ENCODE measurements at places on chromosomes 7 and 10.

DNA sequence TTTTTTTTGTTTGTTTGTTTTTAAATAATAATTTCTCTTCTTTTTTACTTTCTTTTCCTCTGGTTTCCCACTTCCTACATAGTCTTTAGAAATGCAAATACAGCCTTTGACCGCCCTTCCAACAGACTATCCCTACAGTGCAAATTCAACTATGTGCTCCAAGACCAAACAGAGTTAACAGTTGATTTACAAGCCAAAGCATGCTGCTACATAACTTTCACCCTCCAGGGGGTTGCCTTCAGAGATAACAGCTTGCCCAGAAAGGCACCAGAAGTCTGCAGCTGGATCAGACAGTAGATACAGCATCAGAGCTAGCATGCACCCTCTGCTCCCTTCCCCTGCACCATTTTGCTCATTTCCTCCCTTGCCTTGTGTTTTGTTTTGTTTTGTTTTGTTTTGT, 539.0 kb downstream of the ZWINT start:
- DNase-seq: no peak

DNA sequence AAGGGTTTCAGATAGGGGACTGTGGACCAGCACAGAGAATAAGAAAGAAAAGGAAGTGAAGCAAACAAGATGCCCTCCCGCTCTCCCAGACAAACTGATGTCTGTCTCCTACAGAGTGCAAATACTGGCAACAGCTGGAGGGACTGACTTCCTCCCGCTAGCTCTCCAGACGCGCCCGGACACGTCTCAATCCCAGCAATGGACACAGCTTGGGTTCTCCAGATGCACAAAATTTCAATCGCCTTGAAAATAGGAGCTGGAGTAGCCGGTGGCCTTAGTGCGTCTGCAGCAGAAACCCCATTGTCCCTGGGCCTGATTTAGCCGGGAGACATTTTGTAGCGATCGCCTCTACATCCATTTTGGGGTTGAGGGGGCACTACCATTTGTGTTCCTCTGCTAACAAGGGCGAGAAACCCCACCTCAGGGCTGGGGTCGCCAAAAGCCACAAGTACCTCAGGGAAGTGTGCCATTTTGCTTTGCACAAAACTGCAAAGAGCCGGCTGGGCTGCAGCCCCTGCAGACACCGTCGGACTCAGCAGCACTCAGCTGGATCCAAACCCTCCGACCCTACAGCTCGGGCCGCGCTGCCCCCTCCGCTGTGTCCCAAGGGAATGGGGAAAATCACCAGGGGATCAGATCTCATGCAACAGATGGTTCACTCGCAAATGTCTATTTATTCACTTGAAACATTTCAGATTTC, 5.9 kb downstream of the CPA2 start:
- no peak for DNase-seq

DNA sequence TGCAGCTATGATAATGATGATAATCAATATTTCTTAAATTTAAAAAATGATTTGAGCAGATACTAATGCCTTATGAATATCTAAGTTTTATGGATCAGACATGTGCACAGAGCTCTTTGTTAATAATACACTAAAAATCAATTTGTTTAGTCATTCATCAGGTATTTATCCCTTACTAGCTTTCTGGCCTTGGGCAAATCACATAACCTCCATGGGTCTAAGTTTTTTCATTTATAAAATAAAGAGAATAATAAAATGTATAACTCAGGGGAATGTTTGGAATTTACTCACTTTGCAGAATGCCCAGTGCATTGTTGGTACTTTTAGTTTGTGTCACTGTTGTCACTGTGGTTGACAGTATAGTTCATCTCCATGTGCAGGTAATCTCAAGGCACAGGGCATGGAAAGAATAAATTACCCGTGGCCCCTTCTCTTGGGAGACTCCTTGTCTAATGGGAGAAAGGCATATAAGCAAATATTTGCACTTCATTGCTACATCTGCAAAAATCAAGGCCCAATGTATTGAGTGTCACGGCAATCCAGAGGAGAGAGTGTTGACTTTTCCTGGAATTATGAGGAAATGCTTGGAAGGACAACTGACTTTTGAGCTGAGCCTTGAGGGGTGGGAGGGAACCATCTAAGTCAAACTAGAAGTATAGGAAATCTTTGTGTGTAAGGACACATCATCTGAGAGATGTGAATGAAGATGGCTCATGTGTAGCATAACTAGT, 64.7 kb upstream of the CTTNBP2 start:
- DNase-seq: no peak

GRCh38 chr10:99894613-99895012, 112.2 kb downstream of the ABCC2 start:
- no peak for DNase-seq

DNA sequence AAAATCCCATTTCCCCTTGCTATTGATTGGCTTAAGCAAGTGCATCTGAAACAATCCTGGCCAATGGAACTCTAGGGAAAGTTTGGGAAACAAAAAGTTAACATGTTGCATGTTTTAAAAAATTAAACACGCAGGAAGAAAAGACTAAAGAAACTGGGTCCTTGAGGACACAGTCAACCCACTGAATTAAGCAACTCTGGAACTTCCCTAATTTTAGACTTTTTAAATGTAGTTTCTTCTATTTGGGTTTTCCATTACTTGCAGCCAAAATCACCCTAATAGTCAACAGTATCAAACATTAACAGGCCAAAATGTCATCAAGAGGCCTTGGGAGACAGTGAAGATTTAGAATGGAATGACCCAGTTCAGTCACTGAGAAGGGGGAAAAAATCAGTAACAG, 40.6 kb downstream of the OSBPL3 start:
- DNase-seq: no peak

DNA sequence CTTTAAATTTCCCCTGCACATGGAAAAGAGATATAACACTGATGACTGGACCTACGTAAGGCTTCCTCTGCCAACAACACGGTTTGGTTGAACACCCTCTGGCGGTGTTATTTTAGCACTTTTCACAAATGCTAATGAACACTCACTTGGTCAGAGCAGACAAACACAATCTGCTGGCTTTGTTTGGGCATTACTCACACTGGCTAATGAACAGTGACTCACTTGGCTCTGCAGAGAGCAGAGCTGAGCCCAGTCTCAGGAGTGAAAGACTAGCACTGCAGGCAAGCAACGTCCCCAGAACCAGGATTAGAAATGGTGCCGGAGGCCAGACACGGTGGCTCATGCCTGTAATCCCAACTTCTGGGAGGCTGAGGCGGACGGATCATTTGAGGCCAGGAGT, 430.8 kb downstream of the PLXNA4 start:
- no peak for DNase-seq

DNA sequence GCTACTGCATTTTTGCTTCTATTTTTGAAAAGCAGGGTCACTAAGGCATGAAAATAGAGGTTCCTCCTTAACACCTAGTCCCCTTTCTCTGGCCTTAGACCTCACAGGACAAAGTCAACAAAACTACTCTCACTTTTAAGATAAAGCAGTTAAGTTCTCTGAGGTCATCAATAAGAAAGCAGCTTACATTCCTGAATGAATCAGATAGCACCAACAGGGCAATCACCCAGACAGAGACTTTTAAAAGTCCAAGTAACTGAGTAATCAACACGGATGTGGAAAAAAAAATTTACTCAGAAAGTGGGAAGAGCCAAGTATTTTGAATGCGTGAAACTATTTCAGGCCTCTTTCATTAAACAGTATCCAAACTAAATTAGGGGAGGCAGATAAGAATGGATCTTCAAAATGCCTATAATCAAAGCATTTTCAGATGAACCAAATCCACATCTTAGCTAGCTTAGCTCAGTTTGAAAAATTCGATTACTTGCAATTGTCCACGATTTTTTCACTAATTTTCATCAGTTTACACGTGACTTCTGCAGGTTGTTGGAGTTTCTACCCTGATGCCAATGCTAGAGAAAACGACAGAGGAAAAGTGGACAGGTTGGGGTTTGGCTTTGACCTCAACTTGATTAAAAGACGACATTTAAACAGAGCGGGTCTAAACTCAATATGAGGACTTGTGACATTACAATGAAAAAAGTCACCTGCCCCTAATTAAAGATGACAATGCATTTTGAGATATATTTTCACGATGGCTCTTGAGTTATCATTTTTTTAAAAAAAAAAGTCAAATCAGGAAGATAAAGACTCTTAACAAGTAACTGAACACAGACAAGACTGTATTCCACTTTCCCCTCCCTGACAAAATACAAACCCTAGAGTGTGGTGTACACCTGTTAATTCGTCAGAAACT, 1.6 kb downstream of the BEND7 start:
- DNase-seq: no peak

GRCh38 chr10:19638896-19639233, 177.4 kb upstream of the PLXDC2 start:
- no peak for DNase-seq

DNA sequence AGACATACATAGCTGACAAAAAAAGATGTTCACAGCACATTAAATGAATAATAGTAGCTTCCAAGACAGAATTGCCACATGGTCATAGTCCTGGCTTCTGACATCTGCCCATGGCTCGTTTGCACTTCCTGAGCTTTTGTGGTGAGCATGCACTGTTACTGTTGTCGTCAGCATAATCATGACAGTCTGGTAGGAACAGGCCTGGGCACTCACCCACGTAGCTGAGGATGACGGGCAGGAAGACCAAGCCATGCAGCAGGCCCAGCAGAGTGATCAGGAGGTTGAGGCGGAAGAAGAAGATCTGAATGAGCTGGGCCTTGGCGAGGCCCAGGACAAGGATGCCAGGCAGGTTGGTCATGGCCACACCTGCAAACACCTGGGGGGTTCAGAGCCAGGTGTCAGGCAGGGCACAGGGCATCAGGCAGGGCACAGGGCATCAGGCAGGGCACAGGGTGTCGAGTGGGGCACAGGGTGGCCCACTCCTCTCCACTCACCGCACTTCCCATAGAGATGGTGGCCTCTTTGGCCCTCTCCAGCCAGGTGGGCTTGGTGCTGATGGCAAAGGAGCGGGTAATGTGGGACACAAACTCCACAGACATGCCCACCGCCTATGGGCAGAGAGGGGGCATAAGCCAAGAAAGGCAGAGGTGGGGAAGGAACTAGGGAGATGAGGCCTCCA, 25.3 kb upstream of the NUDCD3 start:
- DNase-seq: no peak

DNA sequence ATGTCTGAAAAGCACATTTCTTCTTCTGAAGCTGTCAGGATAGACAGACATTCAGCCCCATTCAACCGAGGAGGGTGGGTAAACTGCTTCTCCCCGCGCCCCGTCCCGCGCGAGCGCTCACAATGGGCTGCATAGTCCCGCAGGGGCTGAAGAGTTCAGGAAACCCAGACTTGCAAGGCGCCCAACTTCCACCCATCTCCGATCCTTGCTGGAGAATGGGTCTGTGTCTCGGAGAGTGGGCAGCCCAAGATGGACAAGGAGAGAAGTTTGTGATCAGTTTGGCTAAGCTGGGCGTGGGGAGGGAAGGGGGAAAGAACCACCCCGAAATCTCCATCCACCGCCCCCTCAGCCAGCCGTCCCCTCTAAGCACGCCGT, 686 bp downstream of the AASS start:
- no peak for DNase-seq

- DNase-seq: no peak
Measured at GRCh38 chr7:146875981-146876380, 759.4 kb downstream of the CNTNAP2 start.

GRCh38 chr10:132441818-132442524, 45.0 kb downstream of the PWWP2B start:
- no peak for DNase-seq

DNA sequence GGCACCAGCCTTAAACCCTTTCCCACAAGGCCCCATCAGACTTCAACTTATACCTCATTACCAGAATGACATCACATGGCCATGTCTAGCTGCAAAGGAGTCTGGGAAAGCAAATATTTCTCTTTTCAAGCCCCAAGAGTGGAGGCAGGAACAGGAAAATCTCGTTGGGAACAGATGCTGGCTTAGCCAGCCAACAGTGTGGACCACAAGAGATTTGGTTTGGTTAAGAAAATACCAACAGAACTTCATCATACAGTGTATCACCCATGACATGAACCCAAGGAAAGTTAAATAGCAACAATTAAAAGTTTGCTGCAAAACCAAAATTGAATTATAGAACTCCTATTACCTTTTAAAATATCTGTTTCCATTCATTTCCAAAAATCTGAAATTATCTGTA, 2.2 kb upstream of the MET start:
- DNase-seq: no peak

GRCh38 chr7:155947051-155947450, 134.8 kb upstream of the SHH start:
- DNase-seq: no peak

DNA sequence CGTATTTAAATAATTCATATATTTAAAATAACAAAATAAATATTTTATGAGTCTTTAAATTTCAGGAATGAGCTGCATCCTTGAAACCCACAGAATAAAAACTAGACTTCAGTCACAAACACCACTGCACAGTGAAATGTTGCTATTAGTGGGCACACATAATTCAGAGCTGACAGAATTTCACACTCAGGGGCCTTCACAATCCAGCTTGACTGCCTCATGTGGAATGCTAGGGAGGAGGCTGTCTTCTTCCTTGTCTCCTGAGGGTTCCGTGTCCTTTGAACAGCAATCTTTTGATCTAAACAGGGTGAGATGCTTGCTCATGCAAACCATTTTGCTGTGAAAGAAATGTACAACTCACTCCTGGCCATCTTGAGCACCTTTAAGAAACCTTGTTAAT, 346.7 kb downstream of the CCSER2 start:
- no peak for DNase-seq

- DNase-seq: no peak
Measured at GRCh38 chr10:28594406-28594805, 61.5 kb downstream of the WAC start.

- no peak for DNase-seq
Measured at GRCh38 chr7:152052771-152053170, 27.3 kb downstream of the GALNT11 start.

GRCh38 chr10:79310911-79311573, 36.2 kb upstream of the PPIF start:
- DNase-seq: no peak

- no peak for DNase-seq
Measured at GRCh38 chr10:129536336-129536735, 69.3 kb downstream of the MGMT start.

DNA sequence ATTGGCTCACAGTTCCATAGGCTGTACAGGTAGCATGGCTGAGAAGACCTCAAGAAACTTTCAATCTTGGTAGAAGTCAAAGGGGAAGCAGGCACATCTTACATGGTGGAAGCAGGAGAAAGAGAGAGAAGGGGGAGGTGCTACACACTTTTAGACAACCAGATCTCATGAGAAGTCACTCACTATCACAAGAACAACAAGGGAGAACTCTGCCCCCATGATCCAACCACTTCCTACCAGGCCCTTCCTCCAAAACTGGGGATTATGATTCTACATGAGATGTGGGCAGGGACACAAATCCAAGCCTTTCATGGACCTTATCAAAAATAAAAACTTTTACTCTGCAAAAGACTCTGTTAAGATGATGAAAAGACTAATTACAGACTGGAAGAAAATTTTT, 183.2 kb upstream of the TRIM24 start:
- no peak for DNase-seq

Data from GOT3 (cell line).